ENCODE measurements at places on chromosomes 1 and 21.

- no peak for DNase-seq
- no peaks in the 10 kb centered on the region for H3K36me3 ChIP-seq
- H3K4me1 ChIP-seq: no peaks in the 10 kb centered on the region
- peaks cover 4% of the 10 kb centered on the region for H3K27me3 ChIP-seq
- no peak overlapping the region for H3K4me3 ChIP-seq
- H3K27ac ChIP-seq: no peak overlapping the region
These were observed 102.9 kb downstream of the GABPA start for GRCh38 chr21:25837533-25838265.

DNA sequence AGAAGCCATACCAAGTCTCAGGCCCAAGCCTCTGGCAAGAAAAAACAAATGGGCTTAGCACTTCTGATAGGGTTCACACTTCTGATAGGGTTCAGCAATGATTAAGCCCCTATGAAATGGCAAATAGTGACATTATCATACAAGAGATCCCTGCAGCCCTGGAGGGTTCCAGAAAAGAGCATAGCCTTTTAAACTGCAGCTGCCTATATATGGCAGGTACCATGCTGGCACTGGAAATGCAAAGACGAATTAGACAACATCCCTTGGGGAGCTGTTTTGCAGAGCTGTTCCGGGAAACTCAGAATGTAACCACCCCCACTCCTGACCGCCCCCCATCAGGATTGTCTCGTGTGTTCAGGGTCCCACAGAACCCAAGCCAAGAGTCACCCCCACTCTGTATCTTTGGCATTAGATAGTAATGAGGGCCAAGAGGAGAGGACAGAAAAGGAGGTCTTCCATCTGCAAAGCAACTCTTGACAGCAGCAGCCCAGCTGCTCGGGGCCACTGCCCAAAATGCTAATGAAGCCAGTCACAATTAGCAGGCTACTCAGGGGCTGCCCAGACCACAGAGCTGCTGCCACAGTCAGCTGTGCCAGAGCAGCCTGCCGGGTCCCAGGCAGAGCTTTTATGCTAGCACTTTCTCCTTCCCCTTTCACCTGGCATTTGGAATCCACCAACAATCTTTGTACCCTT, 50.9 kb downstream of the ITPKB start:
- H3K27me3 ChIP-seq: no peaks in the 10 kb centered on the region
- no peak for DNase-seq
- H3K4me3 ChIP-seq: peak overlapping the region; percentile 68
- peaks cover 84% of the 10 kb centered on the region for H3K36me3 ChIP-seq

GRCh38 chr21:44424608-44425306, 30.6 kb upstream of the LRRC3 start:
- peaks cover 2% of the 10 kb centered on the region for H3K4me1 ChIP-seq
- peaks cover 2% of the 10 kb centered on the region for H3K36me3 ChIP-seq
- H3K27me3 ChIP-seq: no peaks in the 10 kb centered on the region

- no peaks in the 10 kb centered on the region for H3K4me1 ChIP-seq
- H3K27ac ChIP-seq: no peak overlapping the region
- H3K36me3 ChIP-seq: no peaks in the 10 kb centered on the region
- H3K27me3 ChIP-seq: no peaks in the 10 kb centered on the region
These were observed 75.1 kb upstream of the NEGR1 start for GRCh38 chr1:72357411-72357810.

DNA sequence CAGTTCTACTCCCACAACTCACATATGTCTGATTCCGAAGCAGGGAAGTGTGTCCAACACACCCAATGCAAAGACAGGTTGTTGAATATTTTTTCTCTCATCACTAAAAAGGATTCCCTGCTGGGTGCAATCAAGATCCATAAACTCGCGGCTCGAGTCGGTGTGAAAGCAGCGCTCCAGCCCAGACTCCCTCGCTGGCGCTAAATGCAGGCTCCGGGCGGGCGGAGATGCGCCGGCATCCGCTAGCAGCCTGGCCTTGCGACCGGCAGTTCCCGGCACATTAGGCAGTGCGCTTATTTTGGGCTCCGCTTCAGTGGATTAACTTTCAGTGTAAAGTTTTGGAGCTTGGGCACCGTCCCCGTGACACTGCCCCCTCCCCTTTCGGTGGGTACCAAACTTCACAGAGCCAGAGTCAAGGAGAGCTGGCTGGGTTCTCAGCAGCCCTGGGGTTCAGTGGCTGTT, 87.7 kb upstream of the POU3F1 start:
- no peak overlapping the region for H3K4me3 ChIP-seq
- peaks cover 3% of the 10 kb centered on the region for H3K4me1 ChIP-seq
- no peaks in the 10 kb centered on the region for H3K36me3 ChIP-seq
- H3K27ac ChIP-seq: no peak overlapping the region
- no peak for DNase-seq

- peaks cover 6% of the 10 kb centered on the region for H3K27me3 ChIP-seq
- DNase-seq: no peak
- no peak overlapping the region for H3K27ac ChIP-seq
These were observed 42.3 kb downstream of the STYXL2 start for GRCh38 chr1:167136191-167136614.

GRCh38 chr1:38297842-38298241, 251.2 kb upstream of the POU3F1 start:
- H3K4me3 ChIP-seq: no peak overlapping the region
- H3K36me3 ChIP-seq: peaks cover 5% of the 10 kb centered on the region
- no peaks in the 10 kb centered on the region for H3K4me1 ChIP-seq
- H3K27me3 ChIP-seq: peaks cover 41% of the 10 kb centered on the region
- no peak overlapping the region for H3K27ac ChIP-seq

DNA sequence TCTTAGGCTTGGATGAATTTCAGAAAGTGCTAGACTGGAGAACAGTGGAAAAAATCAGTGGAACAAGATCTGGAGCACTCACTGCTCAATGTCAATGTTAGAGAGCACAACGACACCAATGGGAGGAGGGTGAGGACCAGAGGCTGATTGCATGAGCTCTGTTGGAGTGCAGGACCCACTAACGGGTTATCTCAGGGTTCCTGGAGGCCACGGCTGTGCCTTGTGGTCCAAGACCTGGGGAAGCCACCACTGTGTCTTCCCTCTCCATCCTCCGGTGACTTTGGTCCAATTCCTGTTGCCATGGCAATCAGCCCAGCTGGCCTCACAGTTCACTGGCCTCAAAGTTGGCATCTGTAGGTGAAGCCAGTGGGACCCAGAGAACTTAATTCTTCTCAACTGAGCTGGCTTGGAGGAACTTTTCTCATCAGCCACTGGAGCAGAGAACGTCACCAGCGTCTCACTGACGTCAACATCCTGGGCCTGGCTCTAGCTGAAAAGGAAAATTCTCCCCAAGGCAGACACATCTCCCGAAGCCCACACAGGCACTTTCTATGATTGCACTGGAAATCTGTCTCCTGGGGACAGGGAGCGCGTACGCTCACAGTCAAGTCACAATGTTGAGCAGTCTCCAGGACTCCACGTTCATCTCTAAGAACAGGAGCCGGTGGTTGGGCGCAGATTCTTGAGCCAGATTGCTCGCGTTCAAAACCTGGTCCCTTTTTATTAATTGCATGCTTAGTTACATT, 21.9 kb upstream of the GPR157 start:
- H3K4me3 ChIP-seq: no peak overlapping the region
- no peaks in the 10 kb centered on the region for H3K27me3 ChIP-seq
- DNase-seq: no peak
- no peak overlapping the region for H3K27ac ChIP-seq

DNA sequence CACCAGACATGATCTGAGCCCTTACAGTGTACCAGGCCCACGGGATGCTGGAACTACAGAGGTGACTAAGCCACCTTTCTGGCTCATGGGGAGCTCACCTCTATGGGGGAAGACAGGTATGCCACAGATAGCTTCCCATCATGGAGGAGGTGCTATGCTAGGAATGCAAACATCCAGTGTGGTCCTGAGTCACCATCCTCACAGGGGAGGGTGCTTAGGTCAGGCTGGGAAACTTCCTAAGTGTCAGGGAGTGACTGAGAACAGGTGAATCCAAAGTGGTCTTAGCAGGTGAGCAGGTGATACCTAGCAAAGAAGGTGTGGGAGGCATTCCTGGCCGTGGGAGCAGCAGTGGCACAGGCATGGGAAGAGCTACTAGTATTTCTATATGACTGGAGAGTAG, 8.6 kb upstream of the RASSF5 start:
- H3K4me1 ChIP-seq: peaks cover 5% of the 10 kb centered on the region
- H3K36me3 ChIP-seq: peaks cover 7% of the 10 kb centered on the region
- H3K4me3 ChIP-seq: no peak overlapping the region
- no peak for DNase-seq
- H3K27ac ChIP-seq: peak overlapping the region; percentile 31

DNA sequence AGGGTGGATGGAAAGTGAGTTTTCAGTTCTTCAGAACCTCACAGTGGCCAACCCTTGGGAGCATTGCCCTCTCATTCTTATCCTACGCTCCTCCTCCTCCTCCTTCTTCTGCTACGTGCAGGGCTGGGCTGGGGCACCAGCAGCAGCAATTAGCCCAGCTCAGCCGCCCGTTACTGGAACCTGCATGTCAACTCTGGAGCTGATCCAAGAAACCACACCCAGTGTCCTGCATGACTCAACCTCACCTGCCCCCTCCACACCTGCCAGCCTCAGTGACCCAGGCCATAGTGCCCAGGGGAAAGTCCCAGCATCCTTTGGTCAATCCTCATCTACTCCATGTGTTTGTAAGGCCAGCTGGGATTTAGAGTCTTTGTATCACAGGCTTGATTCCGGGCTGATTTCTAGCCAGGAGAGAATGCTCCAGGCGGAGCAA, 12.6 kb downstream of the ELF3 start:
- no peak overlapping the region for H3K27ac ChIP-seq
- H3K27me3 ChIP-seq: peaks cover 16% of the 10 kb centered on the region
- DNase-seq: no peak
- H3K4me1 ChIP-seq: no peaks in the 10 kb centered on the region

DNA sequence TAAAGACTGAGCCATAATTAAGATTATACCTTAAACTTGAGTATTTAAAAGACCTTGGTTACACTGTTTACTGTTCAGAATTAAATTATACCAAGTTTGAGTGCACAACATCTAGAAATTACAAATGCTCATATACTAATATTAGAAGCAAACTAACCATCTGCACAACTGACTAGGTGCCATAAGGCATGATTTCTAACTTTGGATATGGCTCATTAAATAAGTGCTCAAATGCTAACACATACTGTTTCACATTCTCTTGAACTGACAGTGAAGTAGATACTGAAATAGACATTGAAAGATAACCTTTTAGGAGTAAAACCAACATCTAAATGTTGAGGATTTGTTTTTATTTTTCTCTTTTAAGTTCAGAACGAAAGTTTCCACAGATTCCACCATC, 74.1 kb downstream of the PRKAA2 start:
- H3K4me3 ChIP-seq: no peak overlapping the region
- H3K27me3 ChIP-seq: peaks cover 1% of the 10 kb centered on the region
- no peaks in the 10 kb centered on the region for H3K4me1 ChIP-seq
- H3K36me3 ChIP-seq: no peaks in the 10 kb centered on the region

DNA sequence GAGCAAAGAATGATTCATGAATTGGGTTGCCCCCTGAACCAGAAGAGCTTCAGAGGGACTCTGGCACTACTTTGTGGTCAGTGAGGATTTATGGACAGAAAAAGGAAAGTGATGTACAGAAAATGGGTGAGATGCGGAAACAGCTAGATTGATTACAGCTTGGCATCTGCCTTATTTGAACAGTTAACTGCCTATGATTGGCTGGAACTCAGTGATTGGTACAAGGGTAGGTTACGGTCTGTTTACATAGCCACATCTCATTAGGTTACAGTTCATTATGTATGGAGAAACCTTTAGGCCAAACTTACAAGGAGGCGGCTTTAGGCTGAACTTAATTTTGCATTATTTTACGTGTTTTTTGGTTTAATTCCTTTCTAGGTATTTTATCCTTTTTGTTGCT, 29.0 kb upstream of the RHOU start:
- H3K4me1 ChIP-seq: no peaks in the 10 kb centered on the region
- no peak overlapping the region for H3K4me3 ChIP-seq
- DNase-seq: no peak
- H3K27me3 ChIP-seq: peaks cover 10% of the 10 kb centered on the region

DNA sequence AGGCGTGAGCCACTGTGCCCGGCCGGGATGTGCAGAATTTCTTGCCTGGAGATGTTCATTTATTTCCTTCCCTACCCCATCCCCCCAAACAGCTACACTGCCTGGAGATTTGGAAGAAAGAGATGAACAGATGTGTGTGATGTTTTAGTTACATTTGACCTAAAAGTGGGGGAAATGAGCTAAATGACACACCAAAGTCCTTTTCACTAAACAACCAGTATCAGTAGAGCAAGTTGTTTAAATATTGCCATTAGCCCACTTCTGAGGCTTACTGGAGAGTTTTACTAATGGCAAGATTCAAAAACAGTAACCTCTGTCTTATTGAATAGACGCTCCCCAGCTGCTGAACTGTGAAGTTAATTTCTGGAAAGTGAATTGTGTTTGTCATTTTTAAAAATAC, 100.1 kb downstream of the RUNX1 start:
- H3K27me3 ChIP-seq: no peaks in the 10 kb centered on the region
- H3K4me3 ChIP-seq: no peak overlapping the region
- no peaks in the 10 kb centered on the region for H3K36me3 ChIP-seq
- H3K27ac ChIP-seq: no peak overlapping the region
- peaks cover 70% of the 10 kb centered on the region for H3K4me1 ChIP-seq

DNA sequence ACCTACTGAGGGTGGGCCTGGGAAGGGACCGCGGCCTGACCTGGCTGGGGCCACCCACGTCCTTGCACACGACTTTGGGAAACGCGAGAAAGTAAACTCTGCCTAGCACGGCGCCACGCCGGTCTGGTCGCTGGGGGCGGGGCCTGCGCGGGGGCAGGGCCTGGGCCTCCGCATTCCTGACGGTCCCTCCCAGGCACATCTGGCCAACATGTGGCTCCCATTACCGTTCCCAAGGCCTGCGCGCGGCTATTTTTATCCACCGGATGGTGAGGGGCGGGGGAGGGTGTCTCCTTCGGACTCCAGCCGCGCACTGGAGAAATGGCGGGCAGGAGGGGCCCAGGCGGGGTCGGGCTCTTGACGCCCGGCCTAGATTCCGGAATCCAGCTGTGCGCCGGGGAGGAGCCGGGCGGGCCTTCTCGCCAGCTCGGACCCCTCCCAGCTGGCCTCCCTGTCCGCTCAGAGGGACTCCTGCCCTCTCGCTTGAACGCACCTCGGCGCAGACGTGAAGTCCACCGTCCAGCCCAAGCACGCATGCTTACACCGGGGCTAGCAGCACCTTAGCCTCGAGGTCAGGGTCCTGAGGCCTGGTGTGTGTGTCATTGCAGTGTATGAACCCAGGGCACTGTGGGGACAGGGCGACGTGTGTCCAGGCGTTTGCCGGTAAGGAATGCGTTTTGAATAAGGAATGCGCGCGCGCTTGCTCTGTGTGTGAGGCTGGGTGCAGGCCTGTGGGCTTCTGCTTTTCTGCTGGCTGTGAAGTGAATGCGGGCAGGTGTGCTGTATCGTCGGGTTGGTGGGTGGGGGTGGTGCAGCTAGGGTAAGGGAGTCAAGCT, 2.1 kb downstream of the EVA1B start:
- peak; percentile 23 for DNase-seq
- H3K36me3 ChIP-seq: no peaks in the 10 kb centered on the region
- H3K27me3 ChIP-seq: peaks cover 1% of the 10 kb centered on the region
- peaks cover 15% of the 10 kb centered on the region for H3K4me1 ChIP-seq
- H3K4me3 ChIP-seq: peak overlapping the region; percentile 77
- no peak overlapping the region for H3K27ac ChIP-seq

All from naive thymus-derived CD8-positive, alpha-beta T cell (primary cell).